ENCODE measurements at places on chromosomes 1 and 21.

- H3K36me3 ChIP-seq: no peaks in the 10 kb centered on the region
- no peaks in the 10 kb centered on the region for H3K4me1 ChIP-seq
- H3K4me3 ChIP-seq: no peak overlapping the region
- no peak overlapping the region for H3K27ac ChIP-seq
These were observed 381.0 kb downstream of the GPATCH2 start for GRCh38 chr1:217249857-217250256.

DNA sequence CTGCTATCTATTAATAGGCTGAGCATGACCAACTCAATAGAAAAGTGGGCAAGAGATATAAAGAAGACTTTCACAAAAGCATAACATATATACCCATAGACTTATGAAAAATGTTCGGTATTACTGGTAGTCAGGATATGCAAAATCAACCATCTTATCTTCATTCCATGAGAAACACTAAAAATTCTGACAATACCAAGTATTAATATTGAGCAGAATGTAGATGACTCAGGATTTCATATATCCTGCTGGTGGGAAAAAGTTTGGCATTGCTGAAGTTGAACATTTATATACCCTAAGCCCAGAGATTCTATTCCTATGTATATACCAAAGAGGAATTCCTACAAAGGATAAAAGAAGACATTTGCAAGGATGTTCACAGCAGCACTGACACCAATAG lies 138.3 kb downstream of the CLEC20A start:
- H3K36me3 ChIP-seq: no peaks in the 10 kb centered on the region
- H3K4me1 ChIP-seq: no peaks in the 10 kb centered on the region
- no peak overlapping the region for H3K4me3 ChIP-seq
- H3K27ac ChIP-seq: no peak overlapping the region
- no peaks in the 10 kb centered on the region for H3K27me3 ChIP-seq

- H3K4me1 ChIP-seq: no peaks in the 10 kb centered on the region
- no peaks in the 10 kb centered on the region for H3K27me3 ChIP-seq
- peaks cover 12% of the 10 kb centered on the region for H3K36me3 ChIP-seq
These were observed 25.7 kb downstream of the DNAJC11 start for GRCh38 chr1:6675941-6676340.

DNA sequence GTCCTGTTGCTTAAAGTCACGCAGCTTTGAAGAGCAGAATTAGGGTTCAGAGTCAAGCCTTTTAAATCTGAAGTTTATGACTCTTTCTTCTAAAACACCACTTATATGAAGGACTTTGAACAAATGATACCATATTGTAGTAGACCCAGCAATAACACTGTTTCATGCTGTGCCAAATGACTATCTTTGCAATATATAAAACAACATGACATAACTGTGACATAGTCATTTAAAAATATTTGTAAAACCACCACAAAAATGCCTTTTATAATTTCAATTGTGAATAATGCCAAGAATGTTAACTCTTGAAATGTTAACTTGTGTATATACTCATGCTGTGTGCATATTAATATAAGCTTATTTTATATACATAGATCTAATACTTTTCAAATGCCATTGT lies 452.1 kb upstream of the NEGR1 start:
- H3K27me3 ChIP-seq: no peaks in the 10 kb centered on the region
- no peak overlapping the region for H3K27ac ChIP-seq
- no peaks in the 10 kb centered on the region for H3K4me1 ChIP-seq
- H3K36me3 ChIP-seq: no peaks in the 10 kb centered on the region

- H3K36me3 ChIP-seq: no peaks in the 10 kb centered on the region
- H3K27ac ChIP-seq: no peak overlapping the region
- H3K4me3 ChIP-seq: no peak overlapping the region
- no peaks in the 10 kb centered on the region for H3K4me1 ChIP-seq
- no peaks in the 10 kb centered on the region for H3K27me3 ChIP-seq
These were observed 140.2 kb upstream of the DNAH14 start for GRCh38 chr1:224789311-224789710.

GRCh38 chr1:101200513-101200912 lies 36.3 kb upstream of the S1PR1 start:
- H3K27ac ChIP-seq: no peak overlapping the region
- H3K4me1 ChIP-seq: no peaks in the 10 kb centered on the region
- no peaks in the 10 kb centered on the region for H3K36me3 ChIP-seq
- no peak overlapping the region for H3K4me3 ChIP-seq
- H3K27me3 ChIP-seq: no peaks in the 10 kb centered on the region
- no peak for DNase-seq
